Activated naive CD4-positive, alpha-beta T cell treated with anti-CD3 and anti-CD28 coated beads for 36 hours (primary cell): ENCODE measurements at places on chromosomes 5 and 9. TPM values are rescaled to one million over a fixed set of nuclear protein-coding genes. Genes with fewer than 3 reads are reported as not detected.

SEMA5A gene
- not detected for total RNA-seq

AKNA gene
- 107 TPM for total RNA-seq

ANKRD18B gene
- total RNA-seq, result 1.6 TPM

- DNase-seq, result peak; percentile 62
These were observed 353.6 kb downstream of the SLIT3 start for GRCh38 chr5:168947212-168947868.

GRCh38 chr5:170510559-170510958, 6.7 kb downstream of the KCNIP1 start:
- no peak overlapping the region for H3K27ac ChIP-seq
- H3K4me3 ChIP-seq, result no peak overlapping the region
- peaks cover 6% of the 10 kb centered on the region for H3K27me3 ChIP-seq
- no peaks in the 10 kb centered on the region for H3K36me3 ChIP-seq

DNA sequence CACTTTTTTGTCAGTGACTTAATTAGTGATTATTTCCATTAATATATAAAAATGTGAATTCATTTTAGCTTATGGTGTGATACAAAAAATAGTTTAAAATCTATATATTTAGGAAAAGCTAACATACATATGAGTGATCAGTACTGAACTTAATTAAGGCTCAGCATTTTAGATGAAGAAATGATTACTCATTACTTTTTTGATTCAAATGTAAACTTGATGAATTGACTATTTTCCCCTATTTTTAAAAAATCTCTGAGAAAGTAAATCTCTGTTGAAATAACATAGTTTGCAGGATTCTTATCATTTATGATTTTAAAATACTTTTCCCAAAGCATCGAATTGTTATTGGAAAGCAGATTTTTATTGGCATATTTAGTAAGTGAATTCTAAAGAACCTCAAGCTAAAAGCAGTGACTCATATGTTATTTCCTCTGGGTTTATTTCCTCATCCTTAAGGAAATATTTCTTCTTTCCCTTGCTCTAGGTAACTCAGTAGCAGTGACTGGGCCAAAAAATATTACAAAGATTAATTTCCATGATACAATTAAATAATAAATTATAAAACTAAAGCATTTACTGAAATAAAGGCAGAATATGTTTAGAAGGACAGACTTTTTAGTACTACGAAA, 290.6 kb downstream of the FER start:
- no peaks in the 10 kb centered on the region for H3K36me3 ChIP-seq
- H3K4me3 ChIP-seq, result no peak overlapping the region
- no peaks in the 10 kb centered on the region for H3K4me1 ChIP-seq
- no peak for DNase-seq
- no peaks in the 10 kb centered on the region for H3K27me3 ChIP-seq

GRCh38 chr5:65108786-65109743, 340.3 kb downstream of the CWC27 start:
- H3K27me3 ChIP-seq, result peaks cover 3% of the 10 kb centered on the region
- no peak for DNase-seq
- H3K27ac ChIP-seq, result no peak overlapping the region
- H3K36me3 ChIP-seq, result no peaks in the 10 kb centered on the region
- peaks cover 18% of the 10 kb centered on the region for H3K4me1 ChIP-seq

GRCh38 chr5:88524941-88525340, 256.3 kb upstream of the TMEM161B start:
- H3K4me3 ChIP-seq, result no peak overlapping the region
- no peak overlapping the region for H3K27ac ChIP-seq
- no peak for DNase-seq
- peaks cover 5% of the 10 kb centered on the region for H3K27me3 ChIP-seq
- H3K36me3 ChIP-seq, result no peaks in the 10 kb centered on the region

DNA sequence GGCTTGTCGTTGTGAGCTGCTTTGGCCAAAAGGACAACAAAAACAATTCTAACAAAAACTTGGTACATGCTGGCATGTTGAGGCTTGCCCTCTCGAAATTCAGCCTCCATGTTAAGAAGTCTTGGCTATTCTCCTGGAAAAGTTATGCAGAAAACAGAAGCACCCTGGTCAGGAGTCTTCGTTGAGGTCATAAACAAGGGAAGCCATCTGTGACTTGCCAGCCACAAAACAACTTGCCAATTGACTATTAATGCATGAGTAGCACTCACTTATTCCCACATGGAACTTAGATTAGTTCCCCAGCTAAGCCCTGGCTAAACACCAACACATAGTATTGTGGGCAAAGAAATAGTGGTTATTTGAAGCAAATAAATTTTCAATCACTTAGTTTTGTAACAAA, 521.0 kb upstream of the CHD1 start:
- H3K36me3 ChIP-seq, result no peaks in the 10 kb centered on the region
- no peak for DNase-seq
- no peaks in the 10 kb centered on the region for H3K27me3 ChIP-seq
- no peak overlapping the region for H3K27ac ChIP-seq

GRCh38 chr5:14490309-14490711, 91.3 kb upstream of the OTULINL start:
- H3K27me3 ChIP-seq, result no peaks in the 10 kb centered on the region
- DNase-seq, result no peak
- no peak overlapping the region for H3K4me3 ChIP-seq
- H3K27ac ChIP-seq, result no peak overlapping the region

DNA sequence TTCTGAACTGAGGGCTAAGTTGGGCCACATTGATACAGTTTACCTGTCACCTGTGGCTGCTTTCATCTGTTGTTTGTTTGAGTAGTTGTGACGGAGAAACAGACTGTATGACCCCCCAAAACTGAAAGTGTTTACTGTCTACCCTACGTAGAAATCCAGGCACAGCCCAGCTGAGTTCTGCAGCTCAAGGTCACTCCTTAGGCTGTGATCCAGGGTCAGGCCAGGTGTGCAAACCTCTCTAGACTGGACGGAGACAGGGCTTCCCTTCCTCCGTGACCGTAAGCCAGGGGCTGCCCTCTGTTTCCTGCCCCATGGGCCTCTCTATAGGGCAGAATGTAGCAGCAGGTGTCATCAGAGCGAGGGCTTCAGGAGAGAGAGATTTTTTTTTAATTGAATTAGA, 207.9 kb upstream of the OTULINL start:
- H3K4me3 ChIP-seq, result no peak overlapping the region
- H3K4me1 ChIP-seq, result peaks cover 2% of the 10 kb centered on the region
